HCT116 (cell line): ENCODE measurements at places on chromosomes 1 and 21. TPM values are rescaled to one million over a fixed set of nuclear protein-coding genes. Genes with fewer than 3 reads are reported as not detected.

DNA sequence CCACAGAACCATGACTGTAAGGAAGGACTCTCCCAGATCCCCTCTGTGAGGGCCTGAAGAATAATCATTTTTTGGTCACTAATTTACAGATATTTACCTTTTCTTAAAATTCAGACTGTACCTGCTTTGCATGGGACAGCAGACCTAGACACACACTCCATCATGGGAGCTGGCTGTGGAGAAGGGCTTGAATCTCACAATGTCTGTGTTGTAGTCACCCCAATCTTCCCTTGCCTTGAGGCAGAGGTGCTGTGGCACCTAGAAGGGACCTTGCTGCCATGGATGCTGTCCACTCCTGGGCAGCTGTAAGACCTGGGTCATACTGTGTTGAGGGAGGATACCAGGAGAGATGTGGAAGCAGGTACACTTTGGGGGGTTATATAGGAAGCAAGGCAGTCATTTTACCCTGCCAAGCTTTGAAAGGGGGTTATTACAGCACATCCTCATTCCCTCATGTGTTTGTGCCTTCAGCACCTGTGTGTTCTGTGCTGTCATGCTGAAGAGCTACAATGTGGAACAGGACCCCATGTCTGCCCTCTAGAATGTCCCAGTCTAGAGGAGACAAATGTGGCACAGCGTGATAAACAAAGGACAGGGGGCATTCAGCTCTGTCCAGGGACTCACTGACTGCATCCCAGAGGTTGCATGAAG, 27.1 kb downstream of the TRAF5 start:
- no peak for DNase-seq

GRCh38 chr1:201374364-201374763, 3.1 kb downstream of the TNNT2 start:
- no peak for DNase-seq

GRCh38 chr1:112370996-112371395, 25.0 kb upstream of the CTTNBP2NL start:
- no peak for DNase-seq

EXO5 gene
- 0.57 TPM for total RNA-seq

RIPPLY3 gene
- not detected for total RNA-seq

GBP6 gene
- total RNA-seq: not detected

GRCh38 chr21:15050568-15051377, 14.0 kb downstream of the NRIP1 start:
- DNase-seq: no peak

DNA sequence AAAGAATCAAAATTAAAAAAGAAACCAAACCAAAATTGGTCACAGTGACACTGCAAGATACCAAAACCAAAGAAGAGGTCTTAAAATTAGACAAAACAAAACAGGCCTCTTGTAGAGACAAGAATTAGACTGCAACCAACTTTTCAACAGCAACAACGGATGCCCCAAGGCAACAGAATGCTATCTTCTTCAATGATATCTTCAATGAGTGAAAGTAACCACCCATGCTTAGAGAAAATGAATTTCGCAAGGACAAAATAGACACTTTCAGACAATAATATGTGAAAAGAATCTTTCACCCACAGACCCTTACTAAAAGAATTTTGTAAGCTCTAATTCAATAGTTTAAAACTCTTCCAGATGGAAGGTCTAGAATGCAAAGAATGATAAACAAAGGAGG, 41.7 kb downstream of the USP48 start:
- no peak for DNase-seq

- no peak for DNase-seq
These were observed 1.3 kb upstream of the C1orf226 start for GRCh38 chr1:162380061-162380846.

KIF26B gene
- total RNA-seq: 0.49 TPM

HMGCS2 gene
- 0.20 TPM for total RNA-seq

- DNase-seq: no peak
These were observed 66.9 kb downstream of the PHTF1 start for GRCh38 chr1:113692342-113692741.

- DNase-seq: no peak
These were observed 154.1 kb downstream of the TGFBR3 start for GRCh38 chr1:91731815-91732214.

GRCh38 chr1:147891088-147891487, 11.5 kb upstream of the GJA8 start:
- no peak for DNase-seq

GRCh38 chr1:24465099-24465498, 37.5 kb upstream of the RCAN3 start:
- DNase-seq: no peak

GRCh38 chr1:87965193-87965592, 636.5 kb downstream of the LMO4 start:
- DNase-seq: no peak

DNA sequence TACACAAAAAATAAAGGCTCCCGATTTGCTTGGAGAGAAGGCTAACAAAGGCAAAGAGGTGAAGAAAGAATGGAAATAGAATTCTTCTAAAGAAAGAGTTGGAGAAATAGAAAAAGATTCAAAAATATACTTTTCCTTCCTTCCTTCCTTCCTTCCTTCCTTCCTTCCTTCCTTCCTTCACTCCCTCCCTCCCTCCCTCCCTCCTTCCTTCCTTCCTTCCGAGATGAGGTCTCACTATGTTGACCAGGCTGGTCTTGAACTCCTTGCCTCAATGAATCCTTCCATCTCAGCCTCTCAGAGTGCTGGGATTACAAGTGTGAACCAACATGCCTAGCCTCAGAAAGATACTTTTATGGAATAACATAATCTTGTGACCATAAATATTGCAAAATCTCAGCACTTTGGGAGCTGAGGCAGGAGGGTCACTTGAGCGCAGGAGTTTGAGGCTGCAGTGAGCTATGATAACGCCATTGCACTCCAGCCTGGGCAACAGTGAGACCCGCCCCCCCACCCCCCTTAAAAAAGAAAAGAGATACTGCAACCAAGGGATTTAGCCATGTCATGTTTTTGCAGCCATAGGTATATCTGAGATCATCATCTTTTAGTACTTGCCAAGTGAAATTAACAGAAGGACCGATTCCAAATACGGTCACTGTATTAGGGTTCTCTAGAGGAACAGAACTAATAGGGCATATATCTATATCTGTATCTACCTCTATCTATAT, 1.0 kb upstream of the HJV start:
- DNase-seq: no peak

GRCh38 chr1:4517186-4517954, 137.0 kb upstream of the AJAP1 start:
- DNase-seq: no peak

DNA sequence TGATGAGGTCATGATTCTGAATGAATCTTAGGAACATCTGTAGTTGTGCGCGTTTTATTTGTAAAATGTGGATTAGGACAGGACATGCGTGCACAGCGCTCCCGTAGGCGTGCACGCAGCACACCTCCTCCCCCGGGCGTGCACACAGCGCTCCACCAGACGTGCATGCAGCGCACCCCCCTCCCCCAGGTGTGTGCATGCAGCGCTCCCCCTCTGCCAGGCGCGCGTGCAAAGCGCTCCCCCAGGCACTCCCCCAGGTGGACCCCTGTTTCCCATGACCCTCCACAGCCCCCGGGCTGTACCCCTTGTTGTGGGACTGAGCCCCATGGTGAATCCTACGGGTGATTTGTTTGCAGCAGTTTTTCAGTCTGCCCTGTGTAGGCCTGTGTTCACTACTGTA, 61.6 kb downstream of the S100B start:
- no peak for DNase-seq

CELA2B gene
- total RNA-seq: not detected

GRCh38 chr1:113912594-113913311, 7.6 kb downstream of the DCLRE1B start:
- DNase-seq: no peak

- DNase-seq: no peak
These were observed 978 bp downstream of the SLC39A1 start for GRCh38 chr1:153962088-153963029.

DDAH1 gene
- total RNA-seq: 16.6 TPM
